ENCODE measurements at places on chromosomes 7 and 10.

DNA sequence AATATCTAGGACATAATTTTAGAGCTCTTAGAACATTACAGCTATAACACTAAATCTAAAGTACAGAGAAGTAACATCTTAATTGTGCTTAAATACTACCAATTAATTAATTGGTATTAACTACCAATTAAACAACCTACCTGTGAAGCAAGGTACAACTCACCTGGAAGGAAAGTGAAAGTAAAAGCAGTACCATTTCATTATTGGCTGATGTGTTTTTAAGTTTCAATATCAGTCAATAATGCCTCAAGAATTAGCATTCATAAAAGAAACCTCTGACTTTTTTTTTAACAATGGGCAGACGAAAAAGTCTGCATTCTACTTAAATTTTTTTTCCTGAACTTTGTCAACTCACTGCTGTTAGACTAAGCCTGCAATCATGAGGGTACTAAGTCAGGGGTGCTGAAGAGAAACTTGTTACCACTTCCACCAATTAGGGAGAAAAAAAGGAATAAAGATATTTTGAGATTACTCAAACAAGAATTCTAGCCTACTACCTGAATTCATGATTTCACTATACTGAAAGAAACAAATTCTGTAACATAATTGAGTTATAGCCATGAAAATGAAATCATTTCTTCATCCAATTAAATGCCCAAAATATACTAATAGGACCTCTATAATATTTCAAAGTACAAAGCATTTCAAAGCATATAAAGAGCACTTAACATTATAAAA is 19.9 kb downstream of the UPF2 start:
- DNase-seq, result no peak

DNA sequence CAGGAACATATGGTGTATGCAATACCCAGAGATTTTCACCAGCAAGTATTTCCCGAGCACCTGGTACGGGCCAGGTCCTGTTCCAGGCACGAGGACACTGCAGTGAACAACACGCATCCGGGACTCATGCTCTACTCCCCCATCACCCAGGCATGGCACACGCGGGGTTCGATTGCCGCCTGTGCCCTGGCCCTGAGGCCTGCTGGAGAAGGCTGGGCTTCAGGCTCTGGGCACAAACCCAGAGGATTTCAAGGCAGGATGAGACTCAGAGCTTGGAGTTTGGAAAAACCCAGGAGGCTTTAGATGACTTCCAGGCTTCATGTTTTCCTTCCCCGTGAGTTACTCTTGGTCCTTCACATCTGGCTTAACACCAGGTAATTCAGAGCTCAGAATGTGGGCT is 143.5 kb downstream of the NEURL1 start:
- DNase-seq, result no peak

- no peak for DNase-seq
These were observed 3.3 kb upstream of the TBXAS1 start for GRCh38 chr7:139825666-139826290.

DNA sequence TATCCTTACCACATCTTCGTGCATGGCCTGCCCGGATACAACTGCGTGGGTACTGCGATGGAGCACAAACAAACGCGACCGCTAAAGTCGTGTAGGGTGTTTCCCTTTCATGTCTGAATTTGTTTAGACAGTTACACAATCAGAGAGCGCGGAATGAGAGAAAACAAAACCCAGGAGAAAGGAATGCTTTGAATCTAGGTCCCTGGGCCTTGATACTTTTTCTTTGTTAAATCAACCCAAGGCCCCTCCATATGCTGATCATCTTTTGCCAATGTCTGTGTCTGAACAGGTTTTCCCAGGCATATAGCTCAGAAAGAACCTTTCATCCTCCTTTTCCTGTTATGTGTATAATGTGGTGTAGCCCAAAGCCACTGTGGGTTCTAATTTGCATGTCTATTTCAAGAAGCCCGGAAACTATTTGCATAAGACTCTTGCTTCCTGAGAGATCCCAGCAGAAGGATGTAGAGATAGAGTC is 145.8 kb downstream of the FRMD4A start:
- DNase-seq, result no peak

DNA sequence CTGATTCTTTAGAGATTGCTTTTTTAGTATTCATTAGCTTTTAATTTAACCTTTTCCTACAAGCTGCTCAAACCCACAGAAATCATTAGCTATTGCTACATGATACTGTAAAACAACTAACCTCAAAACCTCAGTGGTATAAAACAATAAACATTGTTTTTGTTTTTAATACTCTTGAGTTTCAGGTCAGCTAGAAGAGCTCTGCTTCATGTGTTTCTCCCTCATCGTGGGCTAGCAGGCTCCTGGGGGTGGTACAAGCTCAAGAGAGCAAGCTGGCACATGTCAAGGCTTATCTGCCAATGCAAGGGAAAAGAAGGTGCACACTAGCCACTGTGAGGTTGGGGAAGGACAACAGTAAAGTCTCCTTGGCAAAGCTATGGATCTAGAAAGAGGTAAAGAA is 232.9 kb upstream of the PHF14 start:
- no peak for DNase-seq

DNA sequence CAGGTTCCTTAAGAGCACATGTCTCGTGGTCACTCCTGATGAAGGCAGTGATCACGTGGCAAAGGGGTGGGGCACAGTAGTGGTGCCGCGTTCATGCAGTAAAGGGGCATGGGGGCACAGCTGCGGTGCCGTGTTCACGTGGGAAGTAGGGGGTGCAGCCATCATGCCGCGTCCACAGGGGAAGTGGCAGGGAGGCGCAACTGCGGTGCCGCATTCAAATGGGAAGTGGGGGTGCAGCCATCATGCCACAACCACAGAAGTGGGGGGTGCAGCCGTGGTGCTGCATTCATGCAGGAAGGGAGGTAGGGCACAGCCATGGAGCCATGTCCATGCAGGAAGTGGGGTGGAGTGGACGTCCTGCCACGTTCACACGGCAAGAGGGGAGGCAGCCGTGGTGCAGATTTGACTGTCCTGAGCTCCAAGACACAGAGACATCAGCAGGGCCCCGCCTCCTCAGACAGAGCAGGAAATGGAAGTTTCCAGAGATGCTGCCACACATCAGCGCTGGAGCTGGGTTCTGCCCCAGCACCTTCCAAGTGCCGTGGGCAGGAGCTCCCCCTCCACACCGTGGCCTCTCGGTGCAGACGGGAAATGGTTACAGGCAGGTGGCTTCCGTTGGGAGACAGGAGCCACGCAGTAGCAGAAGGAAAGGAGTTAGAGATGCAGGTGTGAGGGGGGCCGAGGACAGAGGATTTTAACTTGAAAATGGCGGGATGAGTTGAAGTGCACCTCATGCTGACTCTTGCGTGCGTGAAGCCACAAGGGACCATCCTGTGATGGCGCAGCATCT is 95.0 kb upstream of the DDC start:
- DNase-seq, result peak; percentile 14

- no peak for DNase-seq
These were observed 65.9 kb upstream of the A1CF start for GRCh38 chr10:50951365-50951764.

GRCh38 chr10:8206882-8207281 is 152.4 kb downstream of the GATA3 start:
- no peak for DNase-seq

- DNase-seq, result peak; percentile 1
These were observed 644 bp downstream of the SORBS1 start for GRCh38 chr10:95560278-95561176.

- DNase-seq, result no peak
These were observed 70.4 kb downstream of the HERPUD2 start for GRCh38 chr7:35624299-35625186.

Measured in stimulated activated CD8-positive, alpha-beta memory T cell treated with anti-CD3 and anti-CD28 coated beads, Interleukin-7, amount 100 ng/mL, for 1 hour (primary cell).